ENCODE measurements at places on chromosomes 12 and 14.
A peak's percentile ranks its signal among the peaks of the same experiment; 100 is the strongest.

GRCh38 chr14:106218174-106218573, 691.8 kb downstream of the TMEM121 start:
- DNase-seq, result no peak

- no peak for DNase-seq
These were observed 35.6 kb downstream of the IFT81 start for GRCh38 chr12:110159671-110160245.

DNA sequence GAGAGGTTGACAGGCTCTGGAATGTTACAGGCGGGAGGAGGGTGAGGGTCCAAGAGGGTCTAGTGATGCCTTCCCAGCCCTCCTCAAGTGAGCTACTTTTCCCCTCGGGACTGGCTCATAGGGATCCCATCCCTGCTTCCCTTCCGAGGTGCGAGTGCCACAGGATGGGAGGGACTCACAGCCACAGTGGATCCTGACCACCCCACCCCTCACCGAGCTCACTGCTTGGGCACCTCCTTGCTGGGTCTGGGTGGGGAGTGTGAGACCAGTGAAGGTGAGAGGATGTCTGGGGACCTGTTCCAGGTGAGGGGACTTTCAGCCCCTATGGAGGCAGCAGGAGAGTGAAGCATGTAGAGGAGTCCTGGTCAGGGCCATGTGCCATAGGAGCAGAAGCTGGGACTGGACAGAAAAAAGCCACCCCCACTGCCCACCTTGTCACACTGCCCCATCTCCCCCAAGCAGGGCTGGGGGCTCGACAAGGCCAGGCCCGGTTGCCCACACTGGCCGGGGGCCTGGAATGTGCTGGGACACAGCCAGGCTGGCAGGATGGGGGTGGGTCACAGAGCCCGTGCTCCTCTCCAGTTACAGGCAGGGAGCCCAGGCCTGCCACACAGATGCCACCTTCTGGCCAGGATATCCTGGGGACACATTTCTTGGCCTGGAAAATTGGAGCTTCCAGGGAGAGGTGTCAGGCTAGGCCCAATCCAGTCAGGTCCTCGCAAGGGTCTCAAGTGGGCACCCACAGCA, 1.7 kb upstream of the TNS2 start:
- no peak for DNase-seq

DNA sequence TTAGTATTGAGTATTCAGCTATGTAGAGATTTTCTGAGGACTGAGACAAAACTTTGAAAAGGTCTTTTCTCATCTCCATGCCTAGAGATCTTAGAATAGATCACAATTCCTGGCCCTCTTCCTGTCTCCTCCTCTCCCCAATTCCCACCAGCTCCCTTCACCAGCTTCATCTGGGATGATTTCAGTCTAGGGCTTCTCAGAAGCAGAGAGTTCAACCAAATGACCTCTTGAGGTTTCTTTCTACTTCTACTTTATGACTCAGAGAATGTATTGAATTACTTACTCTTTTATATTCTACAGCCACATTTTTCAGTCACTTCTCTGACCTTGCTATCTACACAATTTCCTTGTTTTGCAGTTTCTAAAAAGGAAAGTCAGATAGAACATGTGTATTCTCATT, 19.4 kb upstream of the SNX6 start:
- DNase-seq, result peak; percentile 27

DNA sequence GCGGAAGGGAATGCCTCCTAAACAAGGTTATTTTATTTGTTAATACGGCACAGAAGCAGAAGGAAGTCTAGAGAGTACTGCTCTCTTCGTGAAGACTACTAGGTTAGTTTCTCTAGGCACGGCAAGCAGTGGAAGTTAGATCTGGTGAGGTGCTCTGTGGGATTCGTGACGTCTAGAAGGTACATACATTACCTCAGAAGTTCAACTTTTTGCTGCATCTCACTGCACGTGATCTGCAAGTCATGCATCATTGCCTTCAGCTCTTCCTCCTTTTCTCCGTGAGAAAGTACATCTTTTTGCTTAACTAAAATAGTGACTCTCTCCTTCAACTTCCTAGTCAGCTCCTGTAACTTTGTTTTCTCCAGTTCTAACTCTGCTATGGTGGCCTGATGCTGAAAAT, 74.7 kb downstream of the NIN start:
- no peak for DNase-seq

DNA sequence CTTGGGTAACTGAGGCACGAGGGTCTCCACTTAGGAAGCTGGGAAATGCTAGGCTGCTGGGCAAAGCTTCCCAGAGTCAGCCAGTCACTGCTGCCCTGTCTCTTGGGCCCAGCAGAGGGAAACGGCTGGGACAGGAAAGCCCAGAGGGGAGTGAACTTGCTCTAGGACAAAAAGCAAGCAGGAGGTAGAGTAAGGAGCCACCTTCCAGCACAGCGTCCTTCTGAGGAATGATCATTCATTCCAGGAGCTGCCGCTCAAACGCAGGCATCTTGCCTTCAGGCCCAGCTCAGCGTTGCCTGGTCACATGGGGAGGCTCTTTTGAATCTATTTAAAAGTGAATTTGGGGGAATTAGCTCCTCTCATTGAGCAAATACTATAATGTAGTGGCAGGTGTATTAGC, 118.6 kb downstream of the CRACR2A start:
- no peak for DNase-seq

- no peak for DNase-seq
These were observed 843 bp upstream of the HSP90AA1 start for GRCh38 chr14:102087762-102088011.

GRCh38 chr12:3614806-3615466, 123.9 kb downstream of the PRMT8 start:
- DNase-seq, result no peak

GRCh38 chr12:67617629-67618028, 30.9 kb upstream of the DYRK2 start:
- DNase-seq, result no peak

GRCh38 chr14:20606190-20606901, 15.2 kb upstream of the RNASE12 start:
- DNase-seq, result no peak

- DNase-seq, result no peak
These were observed 88.8 kb downstream of the ANO6 start for GRCh38 chr12:45304514-45305178.

GRCh38 chr14:25658988-25659387, 609.0 kb upstream of the STXBP6 start:
- no peak for DNase-seq

DNA sequence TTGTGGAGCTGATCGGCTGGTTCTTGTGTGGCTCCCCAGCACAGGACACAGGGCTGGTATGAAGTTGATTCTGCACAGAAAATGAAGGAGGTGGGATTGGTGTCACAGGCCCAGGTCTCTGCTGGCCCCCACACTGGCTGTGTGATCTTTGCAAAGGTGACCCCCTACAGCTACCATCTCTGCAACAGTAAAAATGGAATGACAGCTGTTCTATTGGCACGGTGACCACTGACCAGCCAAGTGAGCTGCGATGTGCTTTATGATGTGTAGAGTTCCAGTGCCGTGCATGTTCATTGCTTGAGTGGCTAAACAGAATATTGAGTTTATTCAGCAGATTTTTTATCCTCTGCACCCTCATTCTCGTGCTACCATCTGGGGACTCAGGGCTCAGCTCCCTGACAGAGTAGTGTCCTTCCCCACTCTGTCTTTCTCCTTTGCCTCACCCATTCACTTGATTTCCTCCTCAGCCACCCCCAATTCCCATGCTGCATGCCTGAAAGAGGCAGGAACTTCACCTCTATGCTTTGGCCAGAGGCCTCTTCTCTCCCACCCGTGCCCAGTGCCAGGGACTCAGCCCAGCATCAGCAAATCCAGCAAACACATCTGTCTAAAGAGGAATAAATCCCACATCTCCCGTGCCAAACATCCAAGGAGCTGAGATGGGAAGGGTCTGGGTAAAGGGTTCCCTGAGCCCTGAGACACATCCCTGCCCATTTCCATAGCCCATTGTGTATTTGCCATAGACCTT, 21.2 kb downstream of the C14orf132 start:
- no peak for DNase-seq

- DNase-seq, result no peak
These were observed 7.8 kb downstream of the AMN start for GRCh38 chr14:102930138-102930752.

DNA sequence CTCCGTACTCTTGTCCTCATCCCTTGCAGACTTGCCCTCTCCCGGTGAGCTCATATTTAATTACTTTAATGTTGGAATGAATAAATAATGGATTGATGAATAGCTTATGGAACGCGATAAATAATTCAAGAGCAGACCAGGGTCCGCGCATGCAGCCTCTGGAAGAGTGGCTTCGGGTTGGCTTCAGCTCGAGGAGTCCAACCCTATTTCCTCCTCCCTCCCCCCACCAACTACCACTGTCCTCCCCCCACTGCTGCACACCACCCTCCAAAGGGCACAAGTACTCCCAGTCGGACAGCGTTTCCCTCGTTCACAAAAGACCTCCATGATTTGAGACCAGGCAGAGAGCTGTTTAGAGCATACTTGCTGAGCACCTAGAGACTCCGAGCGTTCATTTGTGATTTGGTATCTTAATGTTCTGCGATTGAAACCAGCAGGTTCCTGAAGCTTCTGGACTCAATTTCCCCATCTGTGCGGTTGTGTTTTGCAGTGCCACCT, 647 bp upstream of the SIX1 start:
- no peak for DNase-seq

DNA sequence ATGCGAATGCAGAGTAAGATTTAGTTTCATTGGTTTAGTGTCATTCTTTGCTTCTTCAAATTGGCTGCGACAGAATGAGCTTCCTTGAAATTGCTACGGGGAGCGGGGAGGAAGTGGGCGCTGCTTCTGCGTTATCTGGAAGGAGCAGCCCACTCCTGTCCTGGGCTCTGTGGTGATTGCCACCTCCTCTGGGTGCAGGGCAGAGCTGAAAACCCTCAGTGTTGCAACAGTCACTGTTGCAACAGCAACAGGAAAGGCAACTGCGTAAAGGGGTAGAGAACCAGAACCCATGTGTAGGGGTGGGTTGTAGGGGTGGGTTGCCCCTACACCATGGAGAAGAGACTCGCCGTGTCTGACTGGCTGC, 57.7 kb downstream of the MAX start:
- no peak for DNase-seq

GRCh38 chr14:28305938-28306337, 460.6 kb upstream of the FOXG1 start:
- no peak for DNase-seq

DNA sequence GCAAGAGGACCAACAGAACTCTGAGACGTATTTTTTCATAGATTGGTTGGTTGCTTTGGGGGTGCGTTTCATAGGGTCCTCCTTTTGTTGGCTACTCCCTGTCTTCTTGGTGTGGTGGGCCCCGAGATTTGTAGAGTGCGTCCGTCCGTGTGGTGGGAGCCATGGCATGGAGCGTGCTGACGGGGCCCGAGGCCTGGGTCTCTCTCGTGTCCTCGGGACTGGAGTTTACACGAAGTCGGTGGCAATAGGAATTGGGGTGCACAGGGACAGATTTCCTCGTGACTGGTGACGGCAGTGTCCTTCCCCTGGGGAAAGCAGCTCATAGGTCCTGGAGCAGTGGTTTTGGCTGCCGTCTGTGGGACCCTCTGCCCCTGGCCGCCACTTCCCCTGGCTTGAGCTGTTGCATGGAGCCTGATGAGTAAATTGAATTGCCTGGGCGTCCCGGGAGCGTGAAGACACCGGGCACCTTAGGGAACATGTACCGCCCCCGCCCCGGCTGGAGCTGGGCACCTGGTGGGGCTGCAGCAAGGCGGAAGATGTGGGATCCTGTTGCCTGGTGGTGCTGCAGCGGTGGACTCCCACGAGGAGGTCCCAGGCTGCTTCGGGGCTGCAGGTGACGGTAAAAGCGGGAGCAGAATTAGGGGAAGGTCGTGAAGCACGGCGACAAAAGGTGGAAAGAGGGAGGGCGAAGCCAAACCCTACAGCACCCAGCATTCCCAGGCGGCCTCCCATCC, 153.7 kb upstream of the ALG10B start:
- no peak for DNase-seq

GRCh38 chr12:106387848-106388377, 30.4 kb downstream of the POLR3B start:
- DNase-seq, result no peak

GRCh38 chr14:64726585-64726890, 22.3 kb downstream of the PLEKHG3 start:
- peak; percentile 96 for DNase-seq

DNA sequence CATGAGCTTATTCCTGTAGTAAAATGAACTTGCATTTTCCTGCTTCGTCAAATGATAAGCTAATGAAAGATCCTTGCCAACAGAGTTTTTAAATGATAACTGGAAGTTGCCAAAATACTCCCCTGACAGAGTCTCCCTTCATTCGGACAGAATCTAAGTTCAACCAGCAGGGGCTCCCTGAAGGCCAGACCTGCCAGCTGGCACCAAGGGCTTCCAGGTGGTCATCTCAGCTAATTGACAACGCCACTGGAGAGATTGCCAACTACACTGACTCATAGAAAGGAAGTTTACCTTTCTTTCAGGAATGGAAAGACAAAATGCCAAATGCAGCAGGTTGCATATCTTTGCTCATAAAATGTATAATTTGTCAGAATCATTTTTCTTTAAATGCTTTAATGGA, 462.8 kb downstream of the GXYLT1 start:
- no peak for DNase-seq

GRCh38 chr12:123498126-123498825, 35.2 kb downstream of the RILPL1 start:
- DNase-seq, result no peak

- no peak for DNase-seq
These were observed 453 bp upstream of the ESRRB start for GRCh38 chr14:76375484-76375883.

- peak; percentile 85 for DNase-seq
These were observed 3.3 kb downstream of the FLRT2 start for GRCh38 chr14:85533023-85533860.

- DNase-seq, result no peak
These were observed 9.5 kb upstream of the CDKN3 start for GRCh38 chr14:54387328-54387727.

DNA sequence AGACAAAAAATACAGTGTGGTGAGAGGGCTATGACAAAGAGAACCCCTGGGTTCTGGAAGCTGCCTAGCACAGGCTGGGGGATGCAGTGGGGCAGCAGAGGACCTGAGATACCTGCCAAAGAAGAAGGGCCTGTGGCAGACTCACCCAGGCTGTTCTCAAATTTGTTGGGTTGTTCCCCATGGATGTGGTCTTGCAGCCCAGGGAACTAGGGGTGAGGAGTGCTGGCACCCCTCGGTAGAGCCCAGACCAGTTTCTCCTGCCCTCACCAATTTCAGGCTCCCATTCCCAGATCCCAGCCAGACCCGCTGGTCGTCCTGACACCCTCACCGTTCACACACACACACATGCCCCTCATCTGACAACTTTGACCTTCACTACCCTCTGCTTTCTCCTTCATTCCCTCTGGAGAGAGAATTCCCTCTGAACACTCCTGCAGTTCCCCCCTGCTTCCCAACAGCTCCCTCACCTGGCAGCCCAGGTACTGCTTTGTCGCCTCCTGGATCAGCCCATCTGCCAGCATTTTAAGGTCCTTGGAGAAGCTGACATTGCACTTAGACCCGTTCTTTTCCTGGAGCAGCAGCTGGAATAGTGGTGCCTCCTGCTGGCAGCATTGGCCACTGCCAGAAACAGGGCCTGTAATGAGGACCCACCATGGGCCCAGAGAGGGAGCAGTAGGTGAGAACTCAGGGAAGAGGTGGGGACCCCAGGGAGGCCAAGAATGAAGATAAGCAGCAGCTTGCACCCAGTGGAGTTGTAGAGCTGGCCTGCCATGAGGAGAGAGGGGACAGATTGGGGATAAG, 5.9 kb upstream of the GDF11 start:
- DNase-seq, result peak; percentile 44
